ENCODE measurements at places on chromosomes 3 and 15.

GRCh38 chr15:63371297-63371918, 10.2 kb downstream of the CA12 start:
- DNase-seq = no peak

- DNase-seq = no peak
Observed at GRCh38 chr3:21621181-21621651, 129.8 kb downstream of the ZNF385D start.

DNA sequence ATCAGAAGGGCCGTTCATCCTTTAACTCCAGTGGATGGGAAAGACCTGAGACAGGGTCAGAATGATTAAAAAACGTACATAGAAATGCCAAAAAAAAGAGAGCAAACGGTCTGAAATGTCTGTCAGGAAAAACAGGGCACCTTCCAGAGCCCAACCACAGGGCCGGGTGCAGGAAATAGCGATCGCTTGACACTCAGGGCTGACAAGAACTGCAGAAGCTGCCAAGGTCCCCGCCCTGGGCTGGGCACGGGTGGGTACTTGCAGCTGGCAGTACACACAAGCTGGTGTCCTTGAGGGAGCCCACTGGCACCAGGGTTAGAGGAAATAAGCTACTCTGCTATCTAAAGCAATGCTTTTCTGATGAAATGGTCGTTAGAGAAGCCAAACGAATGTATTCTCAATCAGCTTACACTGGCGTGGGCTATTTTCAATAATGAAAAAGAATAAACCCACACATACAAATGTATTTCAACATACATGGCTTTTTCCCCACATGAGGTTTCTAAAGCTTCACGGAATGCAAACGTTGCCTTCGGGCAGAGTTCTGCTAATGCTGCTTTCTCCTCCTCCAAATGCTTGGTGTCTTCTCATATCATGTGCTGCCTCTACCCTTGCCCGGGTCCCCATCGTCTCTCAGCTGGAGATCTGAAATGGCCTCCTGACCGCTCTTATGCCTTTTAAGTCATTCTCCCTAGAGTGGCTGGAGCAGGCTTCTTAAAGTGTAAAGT, 15.6 kb downstream of the FRMD4B start:
- DNase-seq = no peak

DNA sequence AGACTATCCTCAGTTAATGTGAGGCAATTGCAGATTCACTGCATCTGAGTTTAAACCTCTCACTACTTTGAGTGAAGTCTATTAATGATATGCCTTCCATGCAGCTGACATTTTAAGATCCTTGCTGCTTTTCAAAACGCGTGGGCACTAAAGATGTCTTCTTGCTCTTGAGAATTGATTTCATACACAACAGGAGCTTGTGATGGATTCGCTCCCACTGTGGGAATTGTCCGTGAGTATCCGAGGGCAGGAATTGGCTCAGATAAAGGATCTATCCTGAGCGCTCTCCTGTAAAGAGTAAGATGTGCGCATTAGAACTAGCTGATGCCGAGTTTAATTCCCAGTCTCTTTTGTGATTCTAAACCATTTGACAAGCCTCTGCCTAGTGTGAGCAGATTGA, 167.9 kb downstream of the ROBO2 start:
- no peak for DNase-seq

Data from 8988T (cell line).